ENCODE measurements at places on chromosomes 3 and 15.

- DNase-seq = no peak
These were observed 123.3 kb upstream of the CTNNB1 start for GRCh38 chr3:41075975-41076374.

- DNase-seq = no peak
These were observed 668.7 kb downstream of the OTOL1 start for GRCh38 chr3:162165346-162165745.

GRCh38 chr3:196932600-196932999 is 9.7 kb downstream of the NCBP2 start:
- DNase-seq = no peak

DNA sequence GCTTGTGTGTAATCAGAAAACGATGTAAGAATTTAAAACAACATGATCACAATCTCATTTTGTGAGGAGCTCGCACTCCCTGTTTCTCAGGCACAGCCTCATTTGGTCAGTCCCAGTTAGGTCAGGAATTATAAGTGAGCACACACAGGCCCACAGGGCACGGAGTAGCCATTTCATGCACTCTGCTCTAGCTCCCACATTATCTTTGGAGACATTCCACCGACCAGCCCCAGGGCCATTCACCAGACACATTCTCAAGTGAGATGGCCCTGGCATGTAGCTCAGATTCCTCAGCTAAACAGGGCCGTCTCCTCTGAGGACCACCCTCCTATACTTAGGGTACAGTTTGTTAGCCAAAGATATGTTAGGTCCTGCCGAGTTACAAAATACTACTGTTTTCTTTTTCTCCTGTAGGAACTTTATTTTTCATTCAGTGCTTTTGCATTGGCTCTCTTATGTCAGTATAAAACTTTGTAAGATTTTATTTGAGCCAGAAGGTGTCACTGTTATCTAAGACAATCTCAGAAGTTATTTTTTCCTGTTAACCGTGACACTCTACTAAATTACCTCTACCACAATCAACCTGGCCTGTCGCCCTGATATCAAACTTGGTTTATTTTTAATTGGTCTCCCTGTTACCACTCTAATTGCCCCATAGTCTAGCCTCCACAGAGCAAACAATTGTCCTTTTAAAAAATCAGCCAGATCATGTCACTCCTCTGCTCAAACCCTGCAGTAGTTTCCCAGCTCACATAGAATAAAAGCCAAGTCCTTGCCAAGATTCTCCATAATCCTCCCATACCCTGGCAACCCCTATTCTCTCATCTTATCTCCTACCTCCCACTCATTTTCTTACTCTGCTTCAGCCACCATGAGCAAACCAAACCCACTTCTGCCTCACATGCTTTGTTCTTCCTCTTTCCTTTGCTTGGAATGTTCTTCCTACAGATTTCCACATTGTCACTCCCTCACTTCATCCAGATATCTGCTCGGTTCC is 105.7 kb downstream of the PPP2R3A start:
- no peak for DNase-seq

- no peak for DNase-seq
These were observed 67.3 kb downstream of the PTPRG start for GRCh38 chr3:61628636-61629035.

- DNase-seq = no peak
These were observed 67.8 kb downstream of the RGMA start for GRCh38 chr15:93020976-93021772.

DNA sequence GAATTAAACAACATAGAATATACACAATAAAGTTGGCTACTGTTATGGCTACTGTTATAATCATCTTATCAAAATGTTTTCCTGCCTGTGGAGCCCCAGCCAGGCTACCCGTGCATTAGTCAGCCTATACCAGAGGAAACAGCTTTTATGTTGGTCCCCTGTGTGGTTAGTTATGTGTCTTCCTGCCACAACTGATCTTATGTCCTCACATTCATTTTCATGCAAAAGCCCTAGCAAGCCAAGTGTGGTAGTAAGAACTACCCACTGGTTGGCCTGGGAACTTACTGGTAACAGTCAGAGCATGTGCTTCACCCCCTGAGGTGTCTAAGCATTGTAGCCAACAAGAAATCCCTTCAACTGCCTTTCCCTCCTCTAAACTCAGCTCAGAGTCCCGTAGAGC is 21.8 kb downstream of the MGLL start:
- DNase-seq = no peak

DNA sequence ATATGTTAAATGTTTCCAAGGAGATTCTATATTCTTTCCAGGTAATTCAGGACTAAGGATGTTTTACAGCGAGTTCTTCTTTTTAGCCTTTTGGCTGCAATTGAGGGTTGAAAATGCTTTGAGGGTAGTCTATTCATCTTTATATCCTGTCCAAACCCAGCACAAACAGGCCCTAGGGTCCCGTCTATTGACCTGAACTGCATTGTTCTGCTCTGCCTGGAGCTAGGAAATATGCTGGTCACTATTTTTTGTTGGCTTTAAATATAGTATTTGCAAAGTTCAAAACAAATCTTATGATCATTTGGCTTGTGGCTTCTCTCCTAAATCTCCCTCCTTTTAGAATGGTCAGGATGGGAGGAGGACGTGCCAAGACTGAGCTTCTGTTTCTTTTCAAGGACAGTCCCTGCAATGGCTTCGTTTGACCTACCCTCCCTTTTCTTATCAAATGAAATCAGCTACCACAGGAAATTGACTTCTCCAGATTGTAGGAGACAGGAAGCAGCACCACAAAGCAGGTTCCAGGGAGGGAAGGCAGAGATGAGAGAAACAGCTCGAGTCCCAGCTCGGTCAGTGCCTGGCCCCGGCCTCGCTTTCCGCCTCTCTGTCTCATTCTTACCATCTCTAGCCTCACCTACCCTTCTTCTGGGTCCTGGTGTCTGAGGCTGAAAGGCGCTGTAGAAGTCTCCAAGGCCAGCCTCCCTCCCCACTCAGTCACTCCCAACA is 27.6 kb upstream of the NRROS start:
- no peak for DNase-seq

DNA sequence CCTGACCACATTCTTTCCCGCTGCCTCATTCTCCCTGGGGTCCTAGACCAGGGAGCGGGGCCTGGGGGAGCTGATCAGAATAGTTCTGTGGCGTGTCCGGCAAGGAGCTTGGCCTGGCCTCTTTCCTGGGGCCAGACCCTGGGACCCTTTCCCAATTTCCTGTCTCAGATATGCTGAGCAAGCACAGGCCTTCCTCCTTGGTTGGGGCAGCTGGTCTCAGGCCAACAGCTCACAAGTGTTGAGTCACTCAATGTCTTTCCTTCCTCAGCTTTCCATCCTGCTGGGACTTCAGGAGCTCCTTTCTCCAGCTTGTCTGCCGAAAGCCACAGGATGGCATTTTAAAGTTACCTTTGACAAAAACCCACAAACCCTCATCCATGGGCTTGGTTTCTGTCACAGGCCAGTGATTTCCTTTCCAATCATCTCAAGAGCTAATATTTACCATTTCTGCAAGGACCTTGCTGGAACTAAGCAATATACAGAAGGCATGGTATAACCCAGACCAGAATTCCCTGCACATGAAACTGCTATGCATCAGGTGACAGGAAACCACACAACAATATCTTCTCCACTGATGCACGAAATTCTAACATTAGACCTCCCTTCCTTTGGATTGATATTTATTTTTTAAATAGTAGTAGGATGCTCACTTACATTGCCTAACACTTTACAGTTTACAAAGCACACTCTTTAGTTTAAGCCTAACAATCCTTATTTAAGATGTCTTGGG is 19.5 kb upstream of the TIMP4 start:
- DNase-seq = no peak

DNA sequence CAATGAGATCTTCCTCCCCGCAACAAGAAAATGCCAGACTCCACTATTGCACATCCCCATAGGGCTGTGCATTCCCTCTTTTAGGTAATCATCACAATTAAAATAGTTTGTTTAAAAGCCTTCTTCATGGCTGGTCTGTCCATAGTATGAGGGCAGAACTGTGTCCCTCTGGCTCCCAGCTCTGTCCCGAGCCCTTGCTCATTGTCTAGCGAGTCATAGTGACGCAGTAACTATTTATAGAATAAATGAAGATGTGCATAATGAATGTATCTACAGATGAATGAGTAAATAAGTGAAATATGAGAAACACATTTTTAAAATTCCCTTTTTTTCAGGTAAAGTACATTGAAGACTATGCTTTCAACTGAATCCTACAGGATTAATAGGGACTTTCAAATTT is 128.4 kb upstream of the TMC3 start:
- DNase-seq = no peak

DNA sequence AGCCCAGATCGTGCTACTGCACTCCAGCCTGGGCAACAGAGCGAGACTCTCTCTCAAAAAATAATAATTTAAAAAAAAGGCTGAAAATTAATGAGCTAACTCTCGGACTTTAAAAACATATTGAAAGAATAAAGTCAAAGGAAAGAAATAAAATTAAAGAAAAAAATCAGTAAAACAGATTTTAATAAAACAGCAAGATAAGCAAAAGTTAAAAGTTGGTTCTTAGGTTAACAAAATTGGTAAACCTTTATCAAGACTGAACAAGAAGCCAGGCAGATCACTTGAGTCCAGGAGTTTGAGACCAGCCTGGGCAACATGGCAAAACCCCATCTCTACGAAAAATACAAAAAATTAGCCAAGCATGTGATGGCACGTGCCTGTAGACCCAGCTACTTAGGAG is 20.7 kb downstream of the TRPM7 start:
- no peak for DNase-seq

GRCh38 chr15:51842852-51843737 is 13.6 kb downstream of the TMOD3 start:
- DNase-seq = no peak

GRCh38 chr3:40843851-40844548 is 319.2 kb downstream of the ZNF621 start:
- no peak for DNase-seq

- no peak for DNase-seq
These were observed 721 bp downstream of the CSTA start for GRCh38 chr3:122325769-122326168.

GRCh38 chr3:7271631-7272030 is 410.7 kb downstream of the GRM7 start:
- no peak for DNase-seq

DNA sequence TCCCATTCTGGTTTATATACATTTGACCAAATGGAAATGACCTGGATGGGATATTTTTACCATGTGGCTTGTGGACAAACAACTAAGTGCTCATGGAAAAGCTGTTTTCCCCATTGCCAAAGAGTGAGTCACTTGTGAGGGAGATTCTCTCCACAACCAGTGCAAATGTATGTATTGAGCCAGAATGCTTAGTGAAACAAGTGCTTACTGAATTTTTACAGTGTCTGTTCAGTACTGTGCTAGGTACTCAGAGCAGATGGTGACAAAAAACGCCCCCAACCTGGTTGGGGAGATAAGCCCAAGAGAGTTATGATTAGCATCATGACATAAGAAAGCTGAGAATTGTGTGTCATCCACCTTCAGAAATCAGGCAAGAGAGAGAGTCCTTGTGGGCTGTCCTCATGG is 2.3 kb downstream of the CHP1 start:
- DNase-seq = no peak

GRCh38 chr3:181253796-181254195 is 264.3 kb upstream of the DNAJC19 start:
- DNase-seq = no peak

- DNase-seq = no peak
These were observed 82.4 kb upstream of the RASGRF1 start for GRCh38 chr15:79172801-79173460.

GRCh38 chr15:77064539-77065308 is 6.2 kb downstream of the TSPAN3 start:
- DNase-seq = no peak

DNA sequence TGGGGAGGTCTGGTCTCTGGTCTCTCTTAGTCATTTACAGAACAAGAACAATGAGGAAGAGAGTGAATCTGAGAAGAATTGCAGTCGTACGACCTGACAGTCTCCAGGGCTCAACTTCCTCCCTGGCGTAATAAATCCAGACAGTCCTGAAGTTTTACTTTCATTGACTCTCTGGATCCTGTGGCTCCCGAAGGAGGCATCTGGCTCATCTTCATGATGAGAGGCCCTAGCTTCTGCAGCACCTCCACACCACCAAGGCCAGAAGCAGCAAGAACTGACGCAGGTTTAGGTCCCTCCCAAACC is 11.8 kb upstream of the CYFIP1 start:
- no peak for DNase-seq

DNA sequence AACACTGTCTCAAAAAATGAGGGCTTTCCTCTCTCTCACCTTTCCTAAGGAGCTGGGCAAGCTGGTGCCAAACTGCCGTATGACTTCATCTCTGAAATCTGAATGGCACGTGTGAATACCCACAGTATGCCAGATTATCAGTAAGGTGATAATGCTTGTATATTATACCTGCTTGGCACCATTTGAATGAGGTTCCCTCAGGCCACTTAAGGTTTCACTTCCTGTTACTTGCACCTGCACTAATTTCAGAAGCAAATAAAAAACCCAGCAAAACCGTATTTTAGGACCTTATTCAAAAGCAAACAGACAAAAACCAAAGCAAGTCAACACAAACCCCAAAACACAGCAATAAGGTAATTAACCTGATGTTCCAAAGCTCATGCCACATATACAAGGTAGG is 19.7 kb downstream of the FOXP1 start:
- no peak for DNase-seq

DNA sequence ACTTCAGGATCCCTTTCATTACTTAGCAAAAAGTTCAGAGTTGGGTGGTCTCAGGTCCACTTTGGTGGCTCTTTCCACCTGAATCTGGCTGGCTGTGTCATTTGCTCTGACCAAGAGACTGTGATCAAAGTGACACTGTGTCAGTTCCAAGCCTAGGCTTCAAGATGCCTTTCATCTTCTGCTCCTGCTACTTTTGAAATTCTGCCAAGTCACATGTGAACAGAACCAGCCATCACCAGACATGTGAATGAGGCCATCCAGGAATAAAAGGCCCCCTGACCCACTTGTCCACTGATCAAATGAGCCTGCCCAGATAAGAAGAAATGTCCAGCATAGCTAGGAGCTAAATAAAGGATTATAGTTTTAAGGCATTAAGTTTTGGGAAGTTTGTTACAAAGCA is 132.2 kb downstream of the OSBPL10 start:
- no peak for DNase-seq

GRCh38 chr3:25427942-25428788 is at the start of gene RARB:
Gene RARB, plus strand, starts transcription at chr3:25428263. Its CDS starts 469 bp downstream, at chr3:25428732.
- peak; percentile 89 for DNase-seq
